Activated CD4-positive, alpha-beta T cell treated with anti-CD3 and anti-CD28 coated beads for 24 hours (primary cell): ENCODE measurements at places on chromosomes 7 and 10.

- peak; percentile 45 for DNase-seq
These were observed 7.6 kb upstream of the C10orf105 start for GRCh38 chr10:71727105-71727737.

DNA sequence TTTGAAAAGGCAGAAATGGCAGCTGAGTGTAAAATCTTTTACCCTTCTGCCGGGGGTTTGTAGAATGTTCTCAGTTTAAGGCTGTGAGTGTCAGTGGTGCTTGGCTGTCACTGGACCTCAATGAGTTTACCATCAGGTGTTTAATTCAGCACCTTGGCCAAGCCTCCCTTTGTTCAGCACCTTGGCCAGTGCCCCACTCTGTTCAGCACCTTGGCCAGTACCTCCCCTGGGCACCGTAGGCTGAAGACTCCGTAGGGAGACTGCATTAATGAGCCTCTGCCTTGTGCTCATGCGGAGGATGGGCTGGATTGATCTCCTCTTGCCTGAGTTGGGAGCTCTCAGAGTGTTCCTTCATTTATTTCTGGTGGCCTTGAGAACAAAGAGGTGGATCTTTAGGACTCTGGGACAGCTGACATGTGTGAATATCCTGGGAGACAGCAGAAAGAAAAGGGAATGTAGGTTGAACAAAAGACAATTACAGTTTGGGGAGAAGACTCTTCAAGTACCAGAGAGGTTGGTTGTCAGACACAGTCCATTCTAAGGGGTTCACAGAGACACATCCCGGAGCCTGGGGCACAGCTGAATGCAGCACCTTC, 1.6 kb downstream of the FAM24A start:
- peak; percentile 21 for DNase-seq

GRCh38 chr7:10212649-10213048, 761.0 kb upstream of the PHF14 start:
- no peak for DNase-seq

DNA sequence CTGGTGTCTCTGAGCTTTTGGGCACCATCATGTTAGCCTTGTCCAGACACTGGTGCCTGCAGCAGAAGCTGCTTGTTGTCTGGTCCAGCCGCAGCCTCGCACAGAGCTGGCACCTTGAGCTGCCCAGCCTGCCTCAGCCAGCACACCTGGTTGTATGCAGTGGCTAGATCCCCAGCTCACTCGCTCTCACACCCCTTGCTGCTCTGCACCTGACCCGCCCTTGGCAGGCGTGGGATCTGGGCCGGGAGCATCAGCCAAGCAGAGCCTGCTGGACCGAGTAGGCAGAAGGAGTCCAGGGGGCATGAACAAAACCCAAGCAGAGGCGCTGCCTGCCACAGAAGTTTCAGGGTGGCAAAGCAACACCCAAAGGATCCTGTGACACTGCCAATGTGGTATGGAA, 79.7 kb upstream of the ITGB1 start:
- no peak for DNase-seq

DNA sequence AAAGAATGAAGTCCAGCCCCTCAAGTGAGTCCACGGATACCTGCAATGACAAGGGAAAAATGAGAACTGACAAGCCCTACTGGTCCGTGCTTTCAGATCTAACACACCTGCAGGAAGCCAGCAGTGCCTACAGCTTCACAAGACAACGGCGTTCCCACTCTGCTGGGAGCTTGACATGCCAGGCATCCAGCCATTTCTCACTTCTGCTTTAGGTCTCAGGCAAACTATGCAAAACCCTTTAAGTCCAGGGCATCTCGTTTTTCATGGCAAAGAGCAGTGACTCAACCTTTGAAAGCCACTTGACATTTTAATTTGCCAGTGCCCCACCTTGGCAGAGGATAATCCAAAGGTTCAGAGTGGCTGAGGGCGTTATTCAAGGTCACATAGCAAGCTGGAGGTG, 49.1 kb upstream of the GPAM start:
- DNase-seq, result no peak

DNA sequence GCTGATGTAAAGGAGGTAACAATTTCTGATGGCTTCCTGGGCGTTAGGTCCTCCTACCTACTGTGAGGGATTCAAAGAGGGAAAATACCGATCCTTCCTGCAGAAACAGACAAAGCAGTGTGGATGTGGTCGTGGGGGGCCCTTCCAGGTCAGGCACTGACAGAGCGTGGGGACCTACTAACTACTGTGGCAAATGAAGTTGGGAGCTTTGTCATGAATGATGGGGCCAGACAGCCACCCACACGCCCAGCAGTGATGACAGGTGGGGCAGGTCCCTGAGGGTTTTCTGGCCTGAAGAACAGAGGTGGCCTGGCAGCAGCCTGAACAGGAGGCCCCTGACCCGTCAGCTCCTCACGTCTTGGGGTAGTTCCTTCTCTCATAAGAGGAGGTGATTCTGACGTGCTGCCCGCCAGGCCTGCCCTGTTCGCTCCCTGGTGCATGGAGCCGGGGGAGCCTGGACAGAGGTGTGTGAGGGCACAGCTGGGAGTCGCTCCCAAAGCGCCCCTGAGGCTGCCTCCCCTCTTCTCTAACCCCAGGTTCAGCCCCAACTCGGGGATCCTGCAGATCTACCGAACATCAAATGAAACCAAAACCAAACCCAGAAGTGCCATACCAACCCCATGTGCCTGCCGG, 4.2 kb downstream of the ATP6V0E2 start:
- no peak for DNase-seq

- DNase-seq, result no peak
These were observed 253.3 kb downstream of the TNS3 start for GRCh38 chr7:47328392-47329319.

DNA sequence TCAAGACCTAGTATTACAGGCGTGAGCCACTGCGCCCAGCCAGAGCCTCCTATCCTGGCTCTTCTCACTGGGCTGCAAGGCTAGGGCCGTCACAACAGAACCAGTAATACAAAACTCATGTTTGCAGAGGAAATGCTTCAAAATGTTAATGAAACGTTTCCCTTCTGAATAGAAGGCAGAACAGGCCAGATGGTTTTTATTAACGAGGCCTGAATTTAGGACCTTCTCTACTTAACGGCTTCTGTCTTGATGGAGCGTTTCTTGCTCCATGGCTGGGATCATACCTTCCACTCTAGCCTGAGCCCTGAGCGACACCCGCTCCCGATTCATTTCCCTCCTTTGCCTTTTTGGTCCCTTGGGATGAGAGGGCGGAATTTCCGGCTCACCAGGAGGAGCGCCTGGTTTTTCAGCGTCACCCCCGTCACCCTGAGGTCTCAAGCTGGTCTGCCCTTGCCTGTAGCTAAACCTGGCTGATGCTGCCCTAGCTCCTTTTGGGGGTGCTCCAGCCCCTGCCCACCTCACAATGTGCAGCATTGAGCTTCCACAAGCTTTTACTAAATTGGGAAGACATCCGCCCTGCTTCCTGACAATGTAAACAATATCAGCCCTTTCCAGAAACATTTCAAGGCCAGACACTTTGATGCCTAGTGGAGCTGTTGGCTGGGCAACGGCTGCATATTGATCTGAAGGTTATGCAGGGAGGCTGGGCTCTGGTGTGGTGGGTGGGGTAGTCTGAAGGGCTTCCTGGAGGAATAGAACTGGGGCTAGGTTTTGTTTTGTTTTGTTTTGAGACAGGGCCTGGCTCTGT, 5.2 kb downstream of the CLIP2 start:
- no peak for DNase-seq

DNA sequence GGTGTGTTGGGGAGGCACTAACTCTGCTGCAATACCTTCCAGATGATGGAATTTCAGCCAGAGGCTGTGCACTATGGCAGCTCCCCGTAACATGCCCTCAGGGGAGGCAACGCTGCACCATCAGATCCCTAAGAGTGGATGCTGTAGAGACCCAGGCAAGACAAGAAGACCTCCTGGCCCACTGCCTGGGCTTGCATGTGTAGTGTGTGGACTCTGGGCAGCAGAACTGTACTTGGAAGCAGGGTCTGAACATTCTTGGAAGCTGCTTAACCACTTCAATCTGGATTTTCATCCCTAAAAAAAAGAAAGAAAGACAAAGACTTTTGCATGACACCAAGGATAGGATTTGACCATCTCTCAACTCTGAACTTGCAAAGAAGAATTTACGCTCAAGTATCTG, 297.5 kb upstream of the NRP1 start:
- no peak for DNase-seq

DNA sequence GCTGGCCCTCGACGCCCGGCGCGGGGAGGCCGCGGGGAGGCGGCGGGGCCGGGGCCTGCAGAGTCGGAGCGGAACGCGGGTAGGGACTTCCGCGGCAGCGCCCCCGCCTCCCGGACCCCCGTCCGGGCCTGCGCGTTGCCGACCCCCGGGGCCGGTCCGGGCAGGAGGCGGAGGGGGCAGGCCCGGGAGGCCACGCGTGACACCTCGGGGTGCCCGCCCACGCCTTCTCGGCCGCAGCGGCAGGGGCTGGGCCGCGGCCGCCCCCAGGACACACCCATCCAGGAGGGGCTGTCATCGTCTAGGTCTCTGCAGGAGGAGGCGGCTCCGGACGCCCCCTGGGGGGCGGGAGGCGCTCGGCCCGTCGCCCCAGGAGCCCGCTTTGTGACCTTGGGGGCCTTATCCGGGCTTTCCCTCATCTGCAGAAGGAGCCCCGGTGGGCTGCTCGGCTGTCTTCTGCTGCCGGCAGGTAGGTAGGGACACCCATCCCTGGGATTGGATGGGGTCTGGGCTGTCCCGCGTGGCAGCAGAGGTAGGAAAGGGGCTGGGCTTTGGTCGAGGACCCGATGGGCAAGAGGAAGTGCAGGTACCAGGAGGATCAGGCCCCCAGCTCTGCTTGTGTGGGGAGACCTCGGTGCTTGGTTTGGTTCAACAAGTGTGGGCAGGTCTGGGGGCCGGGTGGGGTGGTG, 569 bp downstream of the ZNF316 start:
- DNase-seq, result peak; percentile 26

DNA sequence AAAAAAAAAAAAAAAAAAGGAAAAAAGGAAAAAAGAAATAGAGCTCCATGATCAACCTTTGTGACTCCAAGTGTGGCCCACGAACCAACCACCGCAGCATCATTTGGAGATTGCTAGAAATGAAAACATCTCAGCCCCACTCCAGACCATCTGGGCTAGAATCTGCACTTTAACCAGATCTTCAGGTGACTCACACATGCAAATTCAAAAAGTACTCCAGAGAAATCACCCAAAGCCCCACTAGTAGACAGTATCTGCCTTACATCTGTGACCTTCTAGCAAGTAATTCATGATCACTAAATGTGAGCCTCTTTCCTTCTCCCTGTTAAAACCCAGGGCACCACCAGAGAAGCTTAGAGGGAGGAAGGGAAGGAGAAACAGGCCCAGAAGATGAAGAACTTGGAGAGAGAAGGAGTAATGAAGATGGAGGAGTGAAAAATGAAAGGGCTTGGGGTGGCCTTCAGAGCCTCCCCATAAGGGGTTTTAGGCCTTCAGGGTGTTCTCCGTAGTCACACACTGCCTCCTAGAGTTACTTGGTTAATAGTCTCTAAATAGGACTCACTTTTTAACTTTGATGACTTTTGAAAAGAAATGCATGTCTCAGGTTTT, 94.0 kb downstream of the SLC37A3 start:
- DNase-seq, result no peak

DNA sequence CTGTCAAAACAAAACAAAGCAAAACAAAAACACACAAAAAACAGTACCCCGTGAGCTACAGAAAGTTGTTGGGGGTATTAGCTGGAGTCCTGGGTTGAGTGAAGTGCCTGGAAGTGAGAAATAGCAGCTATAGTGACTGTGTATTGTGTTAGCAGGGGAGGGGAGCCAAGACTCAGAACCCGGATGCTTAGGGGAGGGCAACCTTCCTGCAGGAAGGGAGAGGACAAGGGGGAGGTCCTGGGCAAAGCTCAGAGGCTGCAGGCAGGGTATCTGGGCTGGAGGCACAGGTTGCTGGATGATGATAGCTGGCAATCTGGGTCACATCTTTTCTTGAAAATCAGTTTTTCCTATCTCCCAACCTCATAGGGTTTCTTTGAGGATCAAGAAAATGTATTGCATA, 75.8 kb upstream of the PARD3 start:
- no peak for DNase-seq

- DNase-seq, result peak; percentile 35
These were observed 26.4 kb upstream of the GNA12 start for GRCh38 chr7:2870471-2870931.

- DNase-seq, result no peak
These were observed 12.2 kb downstream of the CLRN3 start for GRCh38 chr10:127880557-127880956.

- no peak for DNase-seq
These were observed 27.1 kb downstream of the LRRC20 start for GRCh38 chr10:70355051-70356021.

- DNase-seq, result no peak
These were observed 8.9 kb downstream of the ANK3 start for GRCh38 chr10:60380781-60381180.

DNA sequence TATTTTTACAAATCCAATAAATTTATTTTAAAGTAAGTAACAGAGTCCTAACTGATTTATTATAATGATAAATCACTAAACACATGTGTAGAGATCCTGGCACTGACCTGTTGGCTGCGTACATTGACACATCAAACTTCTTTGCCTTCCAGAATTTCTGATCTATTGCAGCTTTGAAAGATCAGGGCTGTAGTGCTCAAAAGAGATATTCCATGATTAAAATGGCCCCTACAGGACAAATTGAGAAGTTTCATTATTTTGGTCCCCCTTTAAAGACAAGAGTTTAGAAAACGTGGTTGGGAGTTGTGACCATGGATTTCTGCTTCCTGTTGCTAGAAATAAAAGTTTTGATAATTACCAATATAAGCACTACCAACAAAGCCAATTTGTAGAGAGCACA, 87.7 kb upstream of the PDK4 start:
- DNase-seq, result no peak

GRCh38 chr10:110368002-110368401, 63.3 kb upstream of the SMNDC1 start:
- DNase-seq, result no peak

GRCh38 chr10:126191192-126191591, 197.1 kb downstream of the ADAM12 start:
- no peak for DNase-seq

- no peak for DNase-seq
These were observed 188.7 kb downstream of the DNAJB6 start for GRCh38 chr7:157525491-157525915.
